ENCODE measurements at places on chromosomes 12 and 14.

GRCh38 chr14:69357544-69358200 lies 40.4 kb downstream of the ERH start:
- DNase-seq: no peak

GRCh38 chr12:112112409-112113133 lies 4.0 kb upstream of the NAA25 start:
- DNase-seq: no peak

- DNase-seq: no peak
Measured at GRCh38 chr14:80770114-80770908, 171.2 kb downstream of the CEP128 start.

DNA sequence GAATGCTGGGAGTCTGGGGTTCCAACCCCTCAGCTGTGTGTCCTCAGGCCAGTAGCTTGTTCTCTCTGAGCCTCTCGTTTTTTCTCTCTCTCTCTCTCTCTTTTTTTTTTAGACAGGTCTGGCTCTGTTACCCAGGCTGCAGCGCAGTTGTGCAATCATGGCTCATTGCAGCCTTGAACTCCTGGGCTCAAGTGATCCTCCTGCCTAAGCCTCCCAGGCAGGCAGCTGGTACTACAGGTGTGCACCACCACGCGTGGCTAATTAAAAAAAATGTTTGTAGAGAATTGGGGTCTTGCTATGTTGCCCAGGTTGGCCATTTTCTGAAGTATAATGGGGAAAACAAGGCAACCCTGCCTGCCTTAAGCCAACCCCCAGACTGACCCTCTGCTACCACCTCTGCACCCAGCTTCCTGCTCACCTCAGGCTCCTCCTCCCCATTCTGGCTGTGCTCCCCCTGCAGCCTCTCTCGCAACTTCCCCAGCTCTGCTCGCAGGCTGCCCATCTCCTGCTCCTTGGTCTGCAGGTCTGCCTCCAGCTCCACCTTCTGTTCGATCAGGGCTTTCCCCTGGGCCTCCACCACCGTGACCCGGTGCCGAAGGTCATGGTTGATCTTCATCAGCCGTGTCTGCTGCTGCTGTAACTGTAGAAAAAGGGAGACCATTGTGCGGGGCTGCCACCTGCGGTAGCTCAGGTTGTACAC lies 35.2 kb downstream of the RILPL1 start:
- no peak for DNase-seq

GRCh38 chr14:76146976-76147375 lies 4.7 kb upstream of the GPATCH2L start:
- no peak for DNase-seq

All from NCI-H1417 treated with DMSO at 0.1 percent for 48 hours (cell line).